DMS 273 treated with DMSO at 0.1 percent for 48 hours (cell line): ENCODE measurements at places on chromosomes 6 and 20.

- no peak for DNase-seq
These were observed 82.2 kb upstream of the CDH4 start for GRCh38 chr20:61169874-61170273.

DNA sequence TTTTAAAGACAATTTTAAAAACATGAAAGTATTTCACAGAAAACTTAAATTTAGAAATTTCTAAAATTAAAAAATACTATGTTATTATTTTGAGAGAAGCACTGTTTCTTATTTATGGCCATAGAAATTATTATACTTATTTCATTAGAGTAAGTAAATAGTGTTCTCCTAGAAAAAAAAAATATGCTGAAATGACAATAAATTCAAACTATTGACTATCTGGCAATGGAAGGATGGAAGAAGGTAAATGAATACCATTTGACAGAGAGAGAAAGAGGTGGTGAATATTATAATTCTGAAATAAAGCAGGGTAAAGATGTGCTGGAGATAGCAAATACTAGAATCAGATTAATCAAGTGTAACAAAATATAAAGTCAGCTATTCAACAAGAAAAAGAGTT is 294.8 kb downstream of the PTPRK start:
- no peak for DNase-seq

GRCh38 chr6:158799051-158799792 is 19.9 kb downstream of the EZR start:
- peak; percentile 97 for DNase-seq

DNA sequence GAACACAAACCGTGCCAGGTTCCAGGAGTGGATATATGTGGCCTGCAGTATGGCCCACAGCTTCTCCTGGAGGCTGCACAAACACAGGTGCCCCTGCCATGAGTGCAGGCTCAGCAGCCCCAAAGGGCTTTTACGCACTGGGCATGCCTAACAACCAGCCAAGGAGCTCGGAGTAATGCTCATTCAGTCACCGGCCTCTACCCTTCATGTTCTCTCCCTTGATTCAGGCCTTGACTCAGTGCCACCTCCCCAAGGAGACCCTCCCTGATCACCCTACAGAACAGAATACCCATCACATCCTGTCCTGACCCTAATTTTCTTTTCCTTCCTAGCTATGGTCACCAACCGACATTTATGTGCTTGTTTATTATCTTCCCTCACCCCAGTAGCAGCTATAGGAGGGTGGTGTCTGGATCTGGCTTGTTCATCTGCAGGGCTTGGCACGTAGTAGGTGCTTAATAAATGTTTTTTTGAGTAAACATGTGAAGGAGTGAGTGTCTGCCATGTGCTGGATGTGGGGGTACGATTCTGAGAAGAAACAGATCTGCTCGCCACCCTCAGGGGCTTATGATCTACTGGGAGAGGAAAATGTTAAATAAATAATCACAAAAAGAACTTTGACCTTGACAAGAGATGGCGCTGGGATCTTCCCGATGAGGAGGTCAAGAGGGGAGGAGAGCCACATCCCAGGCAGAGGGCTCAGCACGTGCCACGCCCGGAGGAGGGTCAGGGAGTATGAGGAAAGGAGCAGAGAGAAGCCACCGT is 9.2 kb downstream of the PXMP4 start:
- no peak for DNase-seq

DNA sequence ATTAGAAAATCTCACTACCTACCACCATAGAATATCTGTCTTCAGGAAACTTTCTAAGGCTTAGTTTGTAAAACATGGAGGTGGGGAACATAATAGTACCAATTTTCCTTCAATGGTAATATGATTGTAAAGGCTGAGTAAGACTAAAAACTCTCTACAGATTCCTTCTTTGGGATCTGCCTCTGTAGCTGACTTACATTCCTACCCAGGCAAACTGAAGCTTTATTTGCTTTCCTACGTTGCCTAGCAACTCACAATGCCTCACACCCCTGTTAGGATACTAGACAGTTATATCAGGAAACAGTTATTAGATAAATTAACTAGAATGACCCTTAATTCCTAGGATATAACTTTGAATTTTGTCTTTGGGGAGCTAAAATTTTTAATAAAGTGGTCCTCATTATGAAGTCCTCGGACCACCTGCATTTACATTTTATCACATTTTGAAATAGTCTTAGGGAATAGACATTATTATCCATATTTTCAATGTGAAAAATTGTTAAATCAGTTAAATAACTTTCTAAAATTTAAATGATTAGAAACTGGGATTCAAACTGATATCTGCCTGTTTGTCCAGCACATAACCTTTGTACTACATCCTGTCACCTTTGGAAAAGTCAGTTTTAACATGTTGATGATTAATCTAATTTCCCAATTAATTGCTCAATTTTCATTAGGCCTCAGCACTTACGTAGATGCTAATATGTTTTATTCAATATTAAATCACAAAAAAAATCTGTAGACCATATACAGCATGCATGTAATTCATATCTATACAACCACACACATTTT is 591.4 kb downstream of the RNF144B start:
- DNase-seq = no peak

- DNase-seq = no peak
These were observed 83.2 kb downstream of the TIAM2 start for GRCh38 chr6:155078331-155078745.

GRCh38 chr6:22194188-22194921 is 102.5 kb downstream of the PRL start:
- DNase-seq = no peak

DNA sequence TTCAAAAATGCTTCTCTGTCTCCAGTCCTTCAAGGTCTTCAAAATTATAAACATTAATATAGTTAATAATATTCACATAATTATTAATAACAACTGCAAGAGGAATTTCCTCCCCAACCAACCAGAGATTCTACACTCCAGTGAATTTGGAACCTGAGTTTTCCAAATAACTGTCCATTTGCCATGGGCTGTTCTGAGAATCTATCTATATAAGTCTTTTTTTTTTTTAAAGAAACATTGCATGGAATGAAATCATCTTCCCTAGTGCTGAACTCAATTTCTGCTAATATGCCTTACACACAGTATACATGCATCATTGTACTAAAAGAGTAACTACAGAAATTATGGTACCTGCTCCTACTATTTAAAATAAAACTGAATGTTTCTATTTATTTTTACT is 113.9 kb downstream of the SLC22A3 start:
- DNase-seq = no peak

DNA sequence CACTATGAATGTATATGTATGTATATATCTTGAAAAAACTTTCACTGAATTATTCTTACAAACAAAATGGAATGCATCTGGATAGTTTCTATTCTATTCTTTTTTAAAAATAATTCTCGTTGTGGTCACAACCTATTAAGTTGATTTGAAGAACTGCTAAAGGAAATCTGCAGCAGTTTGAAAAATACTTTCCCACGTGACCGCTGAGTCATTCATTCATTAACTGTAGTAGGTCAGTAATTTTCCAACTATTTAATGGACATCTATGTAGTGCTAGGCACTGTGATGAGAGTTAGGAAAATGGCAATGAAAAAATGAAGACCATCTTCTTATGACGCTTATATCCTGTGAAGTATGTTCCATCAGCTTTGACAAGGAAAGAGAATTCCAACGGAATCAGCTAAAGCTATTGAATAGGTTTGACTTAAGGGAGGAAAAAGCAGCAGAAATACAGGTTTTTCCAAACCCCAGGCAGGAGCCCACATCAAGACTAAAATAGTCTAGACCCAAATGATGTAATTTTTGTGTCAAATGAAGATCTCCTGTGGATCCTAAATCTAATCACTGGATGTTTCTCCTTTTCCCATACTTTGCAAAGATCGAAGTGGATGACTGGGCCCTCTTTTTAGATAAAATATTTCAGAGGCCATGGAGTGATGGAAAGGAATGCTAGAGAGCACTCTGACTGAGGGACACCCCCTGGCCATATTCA is 4.1 kb upstream of the EFHC1 start:
- no peak for DNase-seq

DNA sequence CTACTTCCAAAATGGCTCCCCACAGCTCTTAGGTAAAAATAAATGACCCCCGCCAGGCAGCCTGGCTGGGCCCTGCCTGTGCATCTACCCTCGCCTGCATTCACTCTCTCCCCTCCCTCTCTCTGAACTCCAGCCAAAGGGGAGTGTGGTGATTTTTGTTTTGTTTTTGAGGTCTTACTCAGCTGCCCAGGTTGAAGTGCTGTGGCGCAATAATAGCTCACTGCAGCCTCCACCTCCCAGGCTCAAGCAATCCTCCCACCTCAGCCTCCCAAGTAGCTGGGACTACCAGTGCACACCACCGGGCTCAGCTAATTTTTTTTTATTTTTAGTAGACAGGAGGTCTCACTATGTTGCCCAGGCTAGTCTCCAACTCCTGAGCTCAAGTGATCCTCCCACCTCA is 15.8 kb downstream of the NFATC2 start:
- DNase-seq = no peak

DNA sequence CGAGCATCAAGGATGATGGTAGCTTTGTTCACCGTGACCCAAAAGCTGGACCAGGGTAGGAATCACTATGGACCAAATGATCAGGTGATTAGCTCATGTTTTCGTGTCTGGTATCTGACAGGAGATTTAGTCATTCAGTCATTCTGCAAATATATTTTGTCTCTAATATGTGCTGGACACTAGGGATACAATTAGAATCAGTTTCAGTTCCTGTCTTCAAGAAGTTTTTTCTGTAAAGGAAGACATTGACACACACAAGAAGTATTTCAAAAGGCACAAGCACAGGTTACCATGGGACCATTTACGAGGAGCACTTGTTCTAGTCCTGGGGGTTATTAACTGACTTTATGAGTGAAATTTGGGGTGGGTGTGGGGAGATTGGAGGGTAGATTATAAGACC is 244.9 kb downstream of the HIVEP2 start:
- DNase-seq = no peak

- no peak for DNase-seq
These were observed 1.5 kb downstream of the PRRC2A start for GRCh38 chr6:31621991-31622390.

GRCh38 chr6:33373960-33374910 is 17.4 kb upstream of the KIFC1 start:
- DNase-seq = no peak

- DNase-seq = peak; percentile 34
These were observed 128.0 kb downstream of the UST start for GRCh38 chr6:148874698-148875293.

GRCh38 chr20:64256282-64256935 is 861 bp downstream of the PCMTD2 start:
- no peak for DNase-seq

DNA sequence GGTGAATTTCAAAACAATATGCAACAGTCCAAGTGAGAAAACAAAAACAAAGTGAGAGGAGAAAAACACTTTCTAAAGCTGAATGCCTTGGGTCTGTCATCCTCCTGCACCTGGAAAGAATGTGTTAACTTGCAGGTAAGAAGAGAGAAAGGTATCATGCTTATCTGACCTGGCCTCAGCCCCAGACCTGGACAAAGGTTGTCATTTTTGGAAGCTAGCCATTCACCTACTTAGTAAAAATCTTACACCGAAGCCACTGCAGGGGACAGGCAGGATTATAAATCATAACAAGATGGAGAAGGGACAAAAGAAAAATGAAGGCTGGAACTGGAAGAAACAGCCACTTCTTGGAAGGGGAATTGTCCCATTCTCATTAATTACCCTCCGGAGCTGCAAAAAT is 69.4 kb downstream of the GFOD1 start:
- no peak for DNase-seq

- DNase-seq = no peak
These were observed 821 bp downstream of the DHX35 start for GRCh38 chr20:38962928-38963401.

DNA sequence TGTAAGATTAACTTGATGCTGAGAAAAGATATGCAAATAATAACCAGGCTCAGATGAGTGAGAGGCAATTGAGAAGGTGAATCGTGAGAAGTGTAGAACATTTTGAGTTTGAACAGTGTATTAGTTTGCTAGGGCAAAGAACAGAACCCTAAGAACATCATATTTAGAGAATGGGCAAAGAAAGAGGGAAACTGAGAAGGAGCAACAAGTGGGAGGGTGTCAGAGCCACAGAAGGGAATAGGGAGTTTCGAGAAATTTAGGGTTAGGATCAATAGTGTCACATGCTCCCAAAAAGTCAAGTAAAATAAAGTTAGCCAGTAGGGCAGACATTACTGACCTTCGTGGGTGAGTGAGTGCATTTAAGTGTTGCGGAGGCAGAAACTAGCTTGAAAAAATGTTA is 5.5 kb upstream of the FAXC start:
- DNase-seq = no peak

GRCh38 chr6:118252474-118252873 is 295.6 kb upstream of the PLN start:
- no peak for DNase-seq

DNA sequence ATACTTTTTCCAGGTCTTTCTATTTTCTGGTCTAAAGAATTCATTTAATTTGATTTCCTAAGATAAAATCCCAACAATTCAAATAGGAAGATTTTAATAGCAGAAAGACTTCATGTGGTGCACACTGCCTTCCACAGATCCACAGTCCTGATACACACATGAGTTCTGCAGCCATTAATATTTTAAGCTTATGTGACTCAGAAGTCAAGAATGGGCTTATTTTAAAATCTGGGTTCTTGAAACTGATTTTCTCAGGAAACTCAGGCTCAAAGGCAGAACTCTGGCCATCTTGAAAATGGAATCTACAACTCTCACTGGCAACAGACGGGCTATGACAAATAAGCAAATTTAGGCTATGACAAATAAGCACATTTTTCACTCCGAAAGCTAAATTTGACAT is 88.2 kb downstream of the COL12A1 start:
- no peak for DNase-seq

- no peak for DNase-seq
These were observed 62.6 kb upstream of the SIRPA start for GRCh38 chr20:1832634-1833033.

DNA sequence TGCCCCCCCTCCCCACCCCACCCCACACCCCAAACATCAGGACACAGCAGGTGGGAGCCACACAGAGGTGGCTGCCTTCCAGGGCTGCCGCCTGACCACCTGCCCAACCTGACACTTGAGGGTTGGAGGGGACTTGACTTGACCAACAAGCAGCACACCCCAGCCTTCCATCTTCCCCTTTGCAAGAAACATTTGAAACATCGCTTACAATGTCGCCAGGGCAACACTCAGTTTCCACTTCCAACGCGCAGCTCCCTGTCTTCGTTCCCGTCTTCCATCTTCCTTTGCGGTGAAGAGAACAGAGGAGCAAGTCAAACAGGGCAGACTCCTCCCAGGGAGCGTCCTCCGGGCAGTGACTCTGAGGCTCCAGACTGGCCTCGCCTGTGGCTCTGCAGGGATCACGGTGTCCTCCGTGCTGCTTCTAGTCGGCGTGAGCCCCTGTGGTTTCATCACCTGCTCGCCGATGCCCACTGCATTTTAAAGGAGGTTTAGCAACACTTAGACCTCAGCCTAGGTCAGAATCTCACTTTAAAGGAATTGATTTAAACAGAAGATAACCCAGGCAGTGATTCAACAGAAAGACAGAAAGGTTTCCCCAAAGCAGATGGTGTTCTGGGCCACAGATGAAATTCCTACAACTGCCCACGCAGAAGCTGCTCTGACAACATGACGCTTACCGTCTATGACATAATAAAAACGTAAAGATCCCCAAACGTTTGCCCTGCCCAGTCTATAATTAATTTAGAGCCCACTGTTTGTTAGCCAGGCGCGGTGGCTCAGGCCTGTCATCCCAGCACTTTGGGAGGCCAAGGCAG is 130.8 kb downstream of the TAF4 start:
- no peak for DNase-seq

- DNase-seq = no peak
These were observed 3.3 kb downstream of the SLC17A2 start for GRCh38 chr6:25927178-25927577.

GRCh38 chr6:1381481-1382330 is 7.7 kb upstream of the FOXF2 start:
- no peak for DNase-seq

GRCh38 chr6:92521553-92521952 is 897.8 kb downstream of the EPHA7 start:
- DNase-seq = no peak
